Mucosa of descending colon (tissue), 3 donors: ENCODE measurements at places on chromosomes 16 and 17. TPM values are rescaled to one million over a fixed set of nuclear protein-coding genes. Genes with fewer than 3 reads are reported as not detected.

The TNFSF13 gene
- total RNA-seq: 74.6 TPM

The KRTAP17-1 gene
- total RNA-seq: not detected

The MARVELD3 gene
- total RNA-seq: 85.8 TPM

The CISD3 gene
- 91.8 TPM for total RNA-seq

The KRTAP4-6 gene
- not detected for total RNA-seq
